ENCODE measurements at places on chromosomes 12 and 14.

- DNase-seq, result no peak
Measured at GRCh38 chr12:8907513-8907912, 6.8 kb upstream of the PHC1 start.

- peak; percentile 80 for DNase-seq
Measured at GRCh38 chr12:57069523-57069922, 9.1 kb downstream of the NEMP1 start.

DNA sequence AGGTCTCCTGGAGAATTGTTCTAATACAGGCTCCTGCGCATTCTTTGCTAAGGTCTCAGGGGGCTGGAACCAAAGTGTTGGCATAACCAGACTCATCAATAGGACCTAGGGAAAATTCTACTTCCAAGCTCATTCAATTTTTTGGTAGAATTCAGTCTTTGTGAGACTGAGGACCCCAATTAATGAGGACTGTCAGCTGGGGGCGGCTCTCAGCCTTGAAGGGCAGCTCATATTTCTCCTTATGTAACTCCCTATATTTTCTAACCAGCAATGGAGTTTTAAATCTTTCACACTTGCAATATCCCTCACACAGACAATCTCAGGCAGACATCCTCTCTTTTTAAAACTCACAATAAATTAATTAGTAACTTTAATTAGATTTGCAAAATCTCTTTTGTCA lies 476.4 kb upstream of the LRFN5 start:
- no peak for DNase-seq

DNA sequence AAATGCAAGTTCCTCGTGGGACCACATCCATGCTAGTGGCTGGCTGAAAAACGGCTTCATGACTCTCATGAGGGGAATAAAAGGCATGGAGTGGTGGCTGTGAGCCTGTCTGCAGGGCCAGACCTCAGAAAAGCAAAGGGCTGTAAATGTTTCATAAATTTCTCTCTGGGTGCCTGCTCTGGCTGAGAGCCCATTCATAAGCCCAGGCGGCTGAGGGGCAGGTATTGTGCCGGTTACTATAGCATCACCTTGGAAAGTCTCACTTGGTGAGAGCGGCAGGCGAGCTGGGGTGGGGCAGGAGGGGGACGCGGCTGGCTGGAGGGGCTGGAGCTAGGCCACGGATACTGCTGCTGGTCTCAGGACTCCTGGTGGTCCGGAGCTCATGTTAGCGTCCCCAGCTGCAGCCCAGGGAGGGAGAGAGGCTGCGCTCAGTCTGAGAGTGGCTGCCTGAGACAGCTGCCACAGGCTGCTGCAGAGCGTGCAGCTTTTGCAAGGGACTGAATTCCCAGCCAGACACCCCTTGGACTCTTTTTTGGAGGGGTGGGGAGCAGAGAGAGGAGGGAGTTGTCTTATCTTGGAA lies at the start of gene SLC17A8:
TSS of gene SLC17A8 (plus strand) at position 431 of the 580 bp plus-strand sequence. CDS start 318 bp downstream, outside the sequence.
- DNase-seq, result no peak

GRCh38 chr14:102375119-102375518 lies 12.4 kb downstream of the TECPR2 start:
- no peak for DNase-seq

- DNase-seq, result no peak
Measured at GRCh38 chr12:124397807-124398577, 103.1 kb downstream of the RFLNA start.

DNA sequence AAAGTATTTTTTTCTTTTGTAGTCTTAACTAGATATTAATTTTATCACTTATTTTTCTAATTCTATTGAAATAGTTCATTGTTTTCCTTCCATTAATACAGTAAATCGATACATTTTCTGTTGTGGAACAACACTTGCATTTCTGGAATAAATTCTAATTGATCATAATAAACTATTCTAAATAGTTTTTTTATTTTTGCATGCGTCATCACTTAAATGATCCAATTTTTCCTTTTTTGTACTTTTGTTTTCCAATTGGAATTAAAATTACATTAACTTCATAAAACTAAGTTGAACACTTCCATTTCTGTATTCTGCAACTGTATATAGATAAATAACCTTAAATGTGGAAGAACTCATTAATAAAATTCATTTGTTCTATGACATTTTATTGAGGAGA lies 202.5 kb downstream of the KCNC2 start:
- DNase-seq, result no peak

DNA sequence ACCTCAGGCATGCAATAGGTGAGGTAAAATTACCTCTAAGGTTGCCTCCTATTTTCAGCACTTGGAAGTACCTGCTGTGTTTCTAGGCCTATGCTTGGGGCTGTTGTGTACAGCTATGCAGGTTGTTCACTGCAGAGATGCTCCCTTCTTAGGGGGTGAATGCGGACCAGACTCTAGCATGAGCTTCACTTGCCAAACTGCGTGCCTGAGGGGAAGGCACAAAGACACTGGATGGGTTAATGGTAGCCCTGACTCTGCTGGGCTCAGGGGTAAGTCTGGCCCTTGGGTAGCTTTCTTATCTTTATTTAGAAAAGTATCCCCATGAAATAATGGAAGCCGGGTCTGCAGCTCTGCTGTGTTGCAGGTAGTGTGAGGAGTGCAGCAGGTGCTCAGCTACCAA lies 35.7 kb downstream of the B4GALNT3 start:
- DNase-seq, result no peak

DNA sequence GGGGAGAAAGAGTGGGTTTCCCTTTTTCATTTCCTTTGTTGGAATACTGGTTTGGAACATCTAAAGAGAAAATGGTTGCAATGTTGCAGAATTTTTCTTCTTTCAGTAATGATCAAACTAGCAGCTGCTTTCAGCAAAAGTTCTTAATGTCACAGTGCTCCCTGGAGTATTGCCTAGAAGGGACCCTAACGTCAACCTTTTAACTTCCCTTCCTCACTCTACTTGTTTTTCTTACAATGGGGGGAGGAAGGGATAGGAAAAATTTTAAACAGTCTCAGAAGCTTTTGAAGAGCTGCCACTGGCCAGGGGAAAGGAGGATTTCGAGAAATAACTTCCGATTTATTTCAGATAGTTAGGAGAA lies 521.8 kb downstream of the MED13L start:
- DNase-seq, result no peak

GRCh38 chr12:32431025-32431424 lies 31.7 kb downstream of the FGD4 start:
- DNase-seq, result no peak

DNA sequence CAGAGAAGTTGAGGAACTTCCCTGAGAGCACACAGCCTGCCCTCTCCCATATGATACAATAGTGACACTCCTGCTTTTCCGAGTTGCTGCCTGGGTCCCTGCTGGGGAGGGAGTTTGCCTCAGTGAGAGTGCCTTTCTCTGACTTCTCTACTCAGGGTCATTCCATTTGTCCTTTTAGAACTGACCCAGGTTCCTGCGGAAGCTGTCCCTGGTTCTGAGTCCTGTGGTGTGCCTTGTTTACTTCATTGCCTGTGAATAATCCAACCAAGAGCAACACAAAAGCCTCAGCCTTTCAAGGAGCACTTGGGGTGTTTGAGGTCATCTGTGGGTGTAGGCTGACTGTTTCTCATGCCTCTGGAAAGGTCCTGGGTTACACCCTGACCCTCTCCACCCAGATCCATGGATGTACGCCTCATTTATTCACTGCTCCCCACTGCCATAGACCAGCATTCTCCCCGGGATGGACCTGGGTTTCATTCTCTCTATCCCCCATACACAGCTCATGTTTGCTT lies 13.6 kb downstream of the SERPINA1 start:
- DNase-seq, result no peak

GRCh38 chr14:81594012-81594411 lies 60.4 kb upstream of the SEL1L start:
- DNase-seq, result no peak

DNA sequence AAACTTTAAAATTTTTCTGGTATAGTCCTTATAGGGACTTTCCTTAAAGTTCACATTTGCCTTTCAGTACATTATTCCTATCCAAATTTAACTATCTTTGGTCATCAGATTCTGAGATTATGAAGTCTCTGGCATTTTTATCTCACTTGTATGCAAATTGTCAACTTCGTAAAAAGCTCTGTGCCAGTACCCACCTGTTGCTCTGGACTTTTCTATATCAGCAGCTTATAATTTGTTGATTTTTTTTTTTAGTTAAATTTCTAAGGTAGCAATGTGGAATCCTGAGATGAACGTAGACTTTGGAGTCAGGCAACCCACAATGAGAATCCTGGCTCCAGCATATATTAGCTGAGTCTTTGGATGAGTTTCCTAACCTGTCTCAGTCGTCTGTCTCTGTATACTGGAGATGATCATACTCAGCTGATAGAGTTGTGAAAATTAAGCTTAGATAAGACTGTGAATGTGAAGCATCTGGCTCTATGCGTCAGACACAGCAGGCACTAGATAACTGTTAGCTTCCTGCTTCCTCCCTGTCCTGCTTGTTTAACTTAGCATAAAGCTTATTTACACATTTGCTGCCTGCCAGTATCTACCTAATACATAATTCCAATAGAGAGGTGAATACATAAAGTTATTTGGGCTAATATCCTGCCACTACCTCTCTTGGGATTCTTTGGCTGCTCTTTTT lies 59.8 kb downstream of the MARK3 start:
- no peak for DNase-seq

- DNase-seq, result no peak
Measured at GRCh38 chr14:102184316-102185035, 44.8 kb downstream of the WDR20 start.

DNA sequence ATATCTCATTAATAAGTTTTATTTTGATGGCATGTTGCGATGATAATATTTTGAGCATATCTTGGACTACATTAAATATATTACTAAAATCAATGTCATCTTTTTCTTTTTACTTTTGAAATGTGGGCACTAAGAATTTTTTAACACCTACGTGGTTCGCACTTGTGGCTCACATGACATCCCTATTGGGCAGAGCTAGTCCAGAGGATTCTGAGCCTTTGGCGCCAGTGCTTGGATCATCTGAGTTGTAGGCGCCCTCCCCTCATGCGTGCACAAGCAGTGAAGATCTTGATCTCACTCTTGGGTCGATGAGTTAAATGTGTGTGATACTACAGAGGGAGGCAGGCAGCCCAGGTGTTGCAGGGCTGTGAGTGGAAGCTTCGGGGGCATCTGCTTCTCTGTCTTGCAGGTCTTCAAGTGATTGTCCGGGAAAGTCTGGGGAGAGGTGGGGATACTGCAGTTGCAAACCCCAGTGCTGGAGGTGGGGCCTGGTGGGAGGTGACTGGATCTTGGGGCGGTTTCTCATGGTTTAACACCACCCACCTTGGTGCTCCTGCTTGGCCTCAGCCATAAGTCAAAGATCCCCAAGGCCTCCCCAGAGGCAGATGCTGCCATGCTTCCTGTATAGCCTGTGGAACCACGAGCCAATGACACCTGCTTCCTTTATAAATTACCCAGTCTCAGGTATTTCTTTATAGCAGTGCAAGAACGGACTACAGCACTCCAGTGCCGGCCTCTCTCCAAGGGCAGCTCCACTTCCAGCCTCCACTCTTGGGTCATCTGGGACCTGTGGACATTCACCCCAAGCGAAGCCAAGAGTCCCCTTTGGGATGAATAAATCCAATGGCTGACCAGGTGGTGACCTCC lies 46.1 kb upstream of the PPP2R5C start:
- DNase-seq, result no peak

DNA sequence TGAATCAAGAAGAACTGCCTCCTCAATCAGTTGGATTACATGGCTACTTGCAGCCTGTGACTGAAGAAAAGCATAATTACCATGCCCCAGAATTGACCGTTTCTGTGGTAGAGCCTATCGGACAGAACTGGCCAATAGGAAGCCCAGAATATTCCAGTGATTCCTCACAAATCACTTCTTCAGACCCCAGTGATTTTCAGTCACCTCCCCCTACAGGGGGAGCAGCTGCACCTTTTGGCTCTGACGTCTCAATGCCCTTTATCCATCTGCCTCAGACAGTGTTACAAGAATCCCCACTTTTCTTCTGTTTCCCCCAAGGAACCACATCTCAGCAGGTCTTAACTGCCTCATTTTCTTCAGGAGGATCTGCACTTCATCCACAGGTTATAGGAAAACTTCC lies 80.8 kb downstream of the RAD52 start:
- no peak for DNase-seq

DNA sequence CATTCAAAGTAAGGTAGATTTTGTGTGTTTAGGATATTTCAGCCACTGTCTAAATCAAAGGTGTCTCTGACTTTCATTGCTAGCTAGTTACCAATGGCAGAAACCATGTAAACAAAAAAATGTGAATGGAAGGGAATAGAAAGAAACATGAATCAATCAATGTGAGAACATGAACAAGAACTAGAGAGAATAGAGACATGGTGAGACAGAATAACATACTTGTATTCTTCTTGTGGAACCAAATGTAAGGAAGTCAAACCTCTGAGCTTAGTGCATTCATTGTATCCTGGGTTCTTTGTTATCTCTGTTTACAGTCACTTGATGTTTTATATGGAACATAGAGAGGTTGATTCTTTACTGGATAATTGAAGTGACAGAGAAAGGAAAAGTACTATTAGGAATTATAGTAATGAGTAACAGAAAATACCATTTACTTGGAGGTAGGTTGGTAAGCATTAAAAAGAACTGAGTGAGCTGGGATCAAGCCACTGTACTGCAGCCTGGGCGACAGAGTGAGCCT lies 2.6 kb upstream of the WNK1 start:
- no peak for DNase-seq

GRCh38 chr12:75437564-75437963 lies 43.0 kb upstream of the GLIPR1 start:
- DNase-seq, result peak; percentile 13

DNA sequence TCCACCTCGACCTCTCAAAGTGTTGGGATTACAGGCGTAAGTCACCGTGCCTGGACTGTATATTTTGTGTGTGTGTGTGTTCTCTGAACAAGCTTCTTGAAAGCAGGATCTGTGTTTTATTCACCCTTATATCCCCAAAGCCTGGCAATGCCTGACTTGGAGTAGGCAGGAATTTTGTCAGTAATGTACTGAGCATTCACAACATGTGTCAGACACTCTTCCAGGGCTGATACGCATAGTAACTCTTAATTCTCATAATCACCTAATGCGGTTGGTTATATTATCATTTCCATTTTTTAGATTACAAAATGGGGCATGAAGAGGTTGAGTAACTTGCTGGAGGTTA lies 50.4 kb upstream of the PLEKHG3 start:
- no peak for DNase-seq

GRCh38 chr12:126950266-126950665 lies 1316.7 kb upstream of the TMEM132C start:
- no peak for DNase-seq

- DNase-seq, result no peak
Measured at GRCh38 chr14:101729382-101729781, 32.1 kb upstream of the PPP2R5C start.

DNA sequence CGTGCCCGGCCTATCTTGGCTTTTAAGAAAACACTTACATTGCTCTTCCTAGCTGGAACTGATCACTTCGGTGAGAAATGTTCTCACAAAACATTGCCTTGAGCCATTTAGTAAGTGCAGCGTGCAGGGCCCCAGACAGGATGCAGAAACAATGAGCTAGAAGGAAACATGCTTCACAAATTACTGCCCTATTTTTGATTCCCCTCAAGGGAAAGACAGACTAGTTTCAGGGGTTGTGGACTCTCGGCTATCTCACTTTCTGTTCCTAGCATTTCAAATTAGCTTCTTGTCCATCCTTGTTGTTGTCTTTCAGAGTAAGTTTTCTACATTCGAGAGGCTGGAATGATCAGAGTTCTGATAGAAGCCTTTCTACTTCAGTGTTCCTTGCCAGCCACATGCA lies 21.6 kb downstream of the TGFB3 start:
- no peak for DNase-seq

Data from GDM1 (cell line).